ENCODE measurements at places on chromosomes 13 and 19. TPM values are rescaled to one million over a fixed set of nuclear protein-coding genes. Genes with fewer than 3 reads are reported as not detected.
A peak's percentile ranks its signal among the peaks of the same experiment; 100 is the strongest.

Gene C1QTNF9
- total RNA-seq = 3.8 TPM

Gene RRAS
- total RNA-seq = 15.5 TPM

Gene PRODH2
- not detected for total RNA-seq

Gene YJEFN3
- total RNA-seq = 0.62 TPM

Gene EID2B
- total RNA-seq = 5.0 TPM

Gene TINCR
- total RNA-seq = 8.1 TPM

Gene PPP6R1
- 33.4 TPM for total RNA-seq

Gene ZNF865
- 5.0 TPM for total RNA-seq

Gene CNN1
- 53.1 TPM for total RNA-seq

Gene PEAK3
- not detected for total RNA-seq

DNA sequence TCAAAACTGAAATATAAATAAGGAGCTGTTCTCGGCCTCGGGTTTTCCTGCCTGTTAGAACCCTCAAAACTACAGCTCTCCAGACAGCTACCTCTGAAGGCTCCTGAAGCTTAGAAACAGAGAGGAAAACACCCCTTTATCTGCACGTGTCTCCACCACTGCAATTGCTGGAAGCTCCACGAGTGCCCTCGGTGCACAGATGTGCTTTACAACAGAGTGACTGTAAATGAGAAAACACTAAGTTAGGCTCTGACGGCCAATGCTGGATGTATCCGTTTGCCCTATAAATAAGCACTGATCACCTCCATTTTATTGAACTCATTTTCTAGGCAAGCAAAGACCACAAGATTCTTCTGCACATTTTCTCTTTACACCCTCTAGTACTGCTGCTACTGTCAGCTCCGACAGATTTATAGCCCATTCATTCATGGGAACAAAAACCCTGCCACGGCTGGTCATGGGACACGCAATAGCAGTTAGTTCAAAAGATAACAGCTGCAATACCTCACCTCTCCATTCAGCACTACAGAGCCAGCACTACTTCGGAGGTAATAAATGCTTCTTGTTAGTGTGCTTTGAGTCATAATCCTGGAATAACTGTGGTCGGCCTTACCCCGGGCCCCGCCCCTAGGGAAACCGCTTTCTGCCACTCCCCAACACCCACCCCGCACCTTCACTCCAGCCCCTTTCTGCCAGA is 241.1 kb upstream of the ZNF507 start:
- DNase-seq = peak; percentile 29

- peak; percentile 48 for DNase-seq
Observed at GRCh38 chr13:28067491-28067890, 32.9 kb downstream of the FLT3 start.

DNA sequence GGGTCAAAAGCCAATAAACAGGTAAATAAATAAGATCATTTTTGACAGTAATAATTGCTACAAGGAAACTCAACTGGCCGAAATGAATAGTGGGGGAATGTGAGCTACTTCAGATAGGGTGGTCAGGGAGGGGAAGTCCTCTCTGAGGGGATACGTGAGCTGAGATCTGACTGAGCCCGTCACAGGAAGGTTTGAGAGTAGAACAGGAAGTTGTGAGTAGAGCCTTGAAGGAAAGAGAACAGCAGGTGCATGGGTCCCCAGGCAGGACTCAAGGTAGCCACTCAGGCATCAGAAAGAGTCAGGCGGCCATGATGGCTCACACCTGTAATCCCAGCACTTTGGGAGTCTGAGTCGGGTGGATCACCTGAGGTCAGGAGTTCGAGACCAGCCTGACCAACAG is 6.3 kb downstream of the IRGQ start:
- no peak for DNase-seq

DNA sequence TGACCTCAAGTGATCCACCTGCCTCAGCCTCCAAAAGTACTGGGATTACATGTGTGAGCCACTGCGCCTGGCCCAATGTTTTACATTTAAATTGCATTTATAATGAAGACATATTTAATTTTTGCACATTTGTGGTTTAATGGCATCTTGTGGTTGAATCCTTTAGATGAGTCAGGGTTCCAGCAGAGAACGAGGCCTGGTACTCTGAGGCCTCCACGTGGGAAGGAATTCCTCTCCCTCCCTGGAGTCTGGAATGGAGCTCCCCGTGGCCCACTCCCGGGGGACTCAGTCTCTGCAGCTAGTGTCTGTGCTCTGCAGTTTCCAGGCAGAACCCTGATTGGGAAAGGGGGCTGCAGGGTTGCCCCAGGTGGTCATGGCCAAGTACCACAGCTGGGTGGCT is 24.2 kb downstream of the ZFR2 start:
- DNase-seq = no peak

DNA sequence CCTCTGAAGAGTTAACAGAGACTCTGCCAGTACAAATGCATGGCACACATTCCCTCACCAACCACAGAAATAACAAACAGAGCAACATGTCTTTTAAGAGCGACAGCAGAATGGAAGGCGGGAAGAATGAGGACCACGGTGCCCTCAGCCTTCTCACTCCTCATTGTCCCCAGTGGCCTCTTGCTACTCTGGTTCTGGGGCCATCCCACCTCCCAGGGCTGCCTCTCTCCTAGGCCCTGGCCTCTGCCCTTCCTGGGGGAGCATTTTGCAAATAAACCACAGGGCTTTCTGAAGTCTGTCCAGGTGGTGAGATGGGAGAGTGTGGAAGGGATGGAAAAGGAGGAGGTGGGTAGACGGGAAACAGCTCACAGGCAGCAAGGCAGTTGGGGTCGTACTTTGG is 28.3 kb downstream of the CYP2B6 start:
- DNase-seq = no peak

GRCh38 chr19:53942001-53942786 is 20.5 kb upstream of the CACNG8 start:
- DNase-seq = no peak

GRCh38 chr13:97142452-97142851 is 79.7 kb upstream of the MBNL2 start:
- DNase-seq = no peak

DNA sequence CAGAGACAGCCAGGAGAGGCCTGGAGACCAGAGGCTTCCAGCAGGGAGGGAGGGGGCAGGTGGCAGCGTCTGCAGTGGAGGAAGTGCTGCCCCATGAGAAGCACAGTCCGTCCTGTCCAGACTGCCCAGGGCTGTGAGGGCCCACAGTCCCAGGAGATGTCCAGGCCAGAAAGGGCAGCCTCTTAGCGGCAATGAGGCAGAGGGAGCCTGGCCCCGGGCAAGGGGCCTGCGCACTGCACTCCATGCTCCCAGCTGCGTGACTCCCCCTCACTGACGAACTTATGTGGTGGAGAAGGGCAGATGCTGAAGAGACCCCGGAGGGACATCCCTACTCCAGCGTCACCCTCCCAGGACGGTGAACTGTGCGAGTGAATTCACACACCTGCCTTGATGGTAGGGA is 115.3 kb downstream of the SOX1 start:
- no peak for DNase-seq

GRCh38 chr19:32669310-32669709 is 5.7 kb downstream of the ANKRD27 start:
- no peak for DNase-seq

GRCh38 chr19:46155237-46155636 is 7.2 kb downstream of the IGFL2 start:
- no peak for DNase-seq

DNA sequence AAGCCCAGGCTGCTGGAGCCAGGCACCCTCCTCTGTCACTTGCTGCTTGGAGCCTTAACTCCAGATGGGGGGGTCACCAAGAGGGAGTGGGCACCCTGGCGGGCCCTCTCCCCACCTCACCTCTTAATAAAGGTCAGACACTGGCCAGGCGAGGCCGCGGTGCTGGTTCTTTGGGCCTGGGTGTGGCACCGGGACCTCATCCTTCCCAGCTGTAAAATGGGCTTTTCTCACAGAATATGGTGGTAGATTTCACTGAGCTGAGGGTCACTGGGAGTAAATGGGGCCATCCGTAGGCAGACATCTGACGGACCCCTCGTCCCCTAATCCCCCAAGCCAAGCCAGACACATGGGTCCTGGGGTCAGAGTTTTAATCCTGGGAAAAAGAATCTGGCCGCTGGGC is 14.9 kb downstream of the STAP2 start:
- no peak for DNase-seq

DNA sequence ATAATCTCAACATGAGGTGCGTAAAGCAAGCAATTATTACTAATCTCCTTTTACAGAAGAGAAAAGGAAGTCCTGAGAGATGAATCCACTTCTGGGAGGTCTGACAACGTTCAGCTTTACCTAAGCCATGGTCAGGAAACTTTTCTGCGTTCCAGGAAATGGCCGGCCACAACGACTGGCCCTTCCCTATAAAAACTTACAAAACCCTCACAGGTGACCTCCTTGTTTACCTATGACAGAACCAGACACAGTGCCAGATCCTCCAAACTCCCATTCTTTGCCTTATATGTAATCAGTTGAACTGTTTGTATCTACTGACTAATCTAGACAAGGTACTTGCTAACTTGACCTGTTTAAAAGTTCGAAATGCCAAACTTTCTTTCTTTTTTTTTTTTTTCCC is 351.7 kb upstream of the TMTC4 start:
- no peak for DNase-seq

DNA sequence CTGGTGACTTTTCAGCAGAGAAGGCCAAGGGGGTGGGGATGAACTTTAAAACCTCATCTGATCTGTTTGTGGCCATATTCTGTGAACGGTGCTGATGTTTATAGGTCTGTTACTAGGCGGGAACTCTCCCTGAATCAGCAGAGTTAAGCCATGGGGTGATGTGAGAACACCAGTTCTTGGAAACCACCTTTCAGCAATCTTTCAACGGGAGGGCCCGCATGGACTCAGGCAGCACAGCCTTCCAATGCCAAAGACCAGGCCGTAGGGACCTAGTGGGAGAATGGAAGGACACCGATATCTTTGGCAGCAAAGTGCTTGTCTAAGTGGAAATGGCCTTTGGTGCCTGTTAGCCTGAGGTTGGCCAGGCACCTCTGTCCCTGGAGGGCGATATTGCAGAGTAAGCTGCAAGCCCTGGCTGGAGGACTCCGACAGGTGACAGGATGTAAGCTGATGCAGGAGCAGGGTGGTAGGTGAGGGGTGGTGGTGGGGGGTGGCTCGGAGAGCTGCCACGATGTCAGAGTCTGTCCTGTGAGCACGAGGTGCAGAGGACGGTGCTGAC is 57.0 kb downstream of the ERCC5 start:
- DNase-seq = no peak

DNA sequence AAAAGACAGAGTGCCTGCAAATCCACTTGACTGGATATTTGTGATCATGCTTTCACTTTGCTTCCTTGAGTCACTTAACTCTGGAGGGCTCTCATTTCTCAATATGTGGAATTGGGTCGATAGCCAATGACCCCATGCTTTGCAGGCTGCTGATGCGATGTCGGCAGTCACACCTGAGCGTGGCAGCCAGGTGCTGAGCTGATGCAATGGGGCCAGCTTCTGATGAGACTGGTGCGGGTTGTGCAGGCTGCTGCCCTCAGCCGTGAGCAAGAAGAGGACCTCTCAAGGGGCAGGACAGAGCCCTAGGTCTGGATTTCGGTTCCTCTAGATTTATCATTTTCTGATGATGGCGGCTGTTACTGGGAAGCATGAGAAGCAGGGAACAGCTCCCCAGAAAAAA is 334.1 kb downstream of the TEX29 start:
- no peak for DNase-seq

- DNase-seq = no peak
Observed at GRCh38 chr19:44476559-44477408, 23.5 kb downstream of the ZNF180 start.

DNA sequence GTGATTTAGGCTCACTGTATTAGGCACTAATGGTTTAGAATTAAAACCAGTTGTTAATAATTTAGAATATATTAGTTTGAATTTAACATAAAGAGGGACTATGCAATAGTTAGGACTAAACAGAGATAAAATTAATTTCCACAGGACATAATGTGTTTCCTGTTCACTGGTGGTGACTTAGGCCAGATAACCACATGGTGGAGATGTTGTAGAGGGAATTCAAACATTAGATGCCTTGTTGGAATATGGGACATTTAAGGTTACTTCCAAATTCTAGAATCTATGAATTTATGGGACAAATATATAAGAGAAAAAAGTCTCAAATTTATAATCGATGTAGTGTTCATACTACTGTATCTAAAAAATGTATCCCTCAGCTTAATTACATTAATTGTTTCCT is 615.5 kb upstream of the KLHL1 start:
- peak; percentile 15 for DNase-seq

GRCh38 chr13:48857576-48857975 is 118.1 kb upstream of the FNDC3A start:
- no peak for DNase-seq

DNA sequence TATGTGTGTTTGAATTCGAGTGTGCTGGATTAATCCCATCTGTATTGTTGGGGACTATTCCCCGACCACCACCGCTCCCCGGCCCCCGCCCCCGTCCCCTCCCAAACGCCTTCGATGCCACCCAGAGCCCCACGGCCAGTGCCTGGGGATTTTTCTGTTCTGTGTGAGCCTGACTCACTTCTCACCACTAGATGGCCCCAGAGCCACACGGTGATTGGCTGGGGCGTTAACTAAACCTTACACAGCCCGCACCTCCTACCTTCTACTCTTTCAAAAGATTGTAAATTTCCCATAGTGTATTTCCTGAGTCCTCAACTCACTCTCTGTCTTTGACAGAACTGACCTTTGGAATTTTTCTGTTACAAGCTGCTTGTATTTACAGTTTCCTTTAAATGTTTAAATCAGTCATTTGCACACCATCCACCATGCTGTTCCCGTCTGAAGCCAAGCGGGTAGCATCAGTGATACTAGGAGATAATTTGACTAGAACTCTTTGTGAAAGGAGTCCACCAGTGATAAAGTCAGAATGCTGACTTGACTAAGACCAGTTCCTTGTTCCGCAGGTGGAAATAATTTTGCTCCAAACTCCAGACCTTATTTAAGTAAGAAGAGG is 61.4 kb downstream of the RFX2 start:
- peak; percentile 93 for DNase-seq

Data from tongue (tissue), 3 donors.